ENCODE measurements at places on chromosomes 5 and 9.
A peak's percentile ranks its signal among the peaks of the same experiment; 100 is the strongest.

DNA sequence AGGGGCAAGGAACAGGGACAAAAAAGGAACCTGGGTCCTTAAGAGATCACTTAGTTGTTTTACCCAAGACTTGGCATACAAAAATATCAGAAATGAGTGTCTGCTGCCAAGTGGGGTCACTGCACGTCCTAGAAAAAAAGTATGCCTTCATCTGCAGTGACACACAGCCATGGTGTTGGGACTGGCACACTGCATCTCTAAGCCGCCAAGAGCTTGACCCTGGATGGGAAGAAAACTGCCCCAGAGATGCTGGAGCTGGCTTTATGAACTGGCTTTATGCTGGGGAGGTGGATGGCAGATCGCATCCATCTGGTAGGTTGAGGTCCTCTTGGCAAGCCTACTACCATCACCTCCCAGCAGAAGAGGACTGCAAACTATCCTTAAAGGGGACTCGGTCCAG lies 51.7 kb downstream of the IRF1 start:
- DNase-seq: no peak

GRCh38 chr5:171272996-171273970 lies 35.8 kb upstream of the TLX3 start:
- DNase-seq: no peak

DNA sequence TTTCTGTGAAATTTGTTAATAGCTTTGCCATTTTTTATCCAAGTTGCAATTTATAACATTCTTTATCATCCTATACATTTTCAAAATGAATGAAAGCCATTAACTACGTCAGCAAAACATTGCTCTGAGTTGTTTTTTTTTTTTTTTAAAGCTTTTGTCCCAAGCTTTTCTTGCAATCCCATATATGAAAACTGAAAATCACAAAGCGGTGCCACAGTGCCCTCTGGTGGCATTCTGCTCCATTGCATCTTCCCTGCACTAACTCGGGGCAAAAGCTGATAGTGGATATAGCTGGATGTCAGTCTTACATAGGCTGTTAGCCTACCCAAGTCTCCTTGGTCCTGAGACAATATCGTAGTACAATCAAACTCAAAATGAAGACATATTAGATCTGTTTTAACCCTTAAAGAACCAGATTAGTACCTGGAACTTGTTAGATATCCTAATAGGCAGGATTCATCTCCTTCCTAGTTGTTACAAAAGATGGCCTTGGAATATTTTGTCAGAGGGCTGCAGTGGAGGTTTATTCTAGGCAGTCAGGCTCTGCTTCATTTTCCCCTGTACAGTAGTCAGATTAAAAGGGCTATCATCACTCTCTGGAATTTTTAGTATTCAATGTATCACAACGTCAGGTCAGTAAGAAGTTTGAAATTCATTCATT lies 669.9 kb downstream of the PTPRD start:
- DNase-seq: peak; percentile 28

- DNase-seq: no peak
These were observed 1623.4 kb downstream of the EFNA5 start for GRCh38 chr5:106047341-106047740.

DNA sequence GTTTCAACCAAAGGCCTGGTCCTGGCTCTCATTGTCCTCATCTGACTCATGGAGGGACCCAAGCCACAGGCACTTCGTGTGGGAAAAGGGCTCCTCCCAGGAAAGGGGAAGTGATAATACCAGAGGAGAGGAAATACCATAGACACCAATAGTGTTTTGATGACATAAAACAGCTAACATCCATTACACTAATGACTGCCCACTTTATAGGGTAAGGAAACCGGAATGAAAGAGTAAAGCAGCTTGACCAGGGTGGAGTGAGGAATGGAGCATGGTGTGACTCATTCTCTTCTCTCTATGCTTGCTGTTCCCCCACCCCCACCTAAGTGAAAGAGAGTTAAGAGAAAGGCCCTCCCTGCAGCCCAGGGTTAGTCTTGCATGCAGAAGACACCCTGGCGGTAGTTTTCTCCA lies 67.4 kb upstream of the HRH2 start:
- DNase-seq: no peak

GRCh38 chr9:389758-390157 lies 175.1 kb downstream of the DOCK8 start:
- DNase-seq: no peak

- DNase-seq: no peak
These were observed 94.0 kb upstream of the PTGER4 start for GRCh38 chr5:40585537-40586267.

DNA sequence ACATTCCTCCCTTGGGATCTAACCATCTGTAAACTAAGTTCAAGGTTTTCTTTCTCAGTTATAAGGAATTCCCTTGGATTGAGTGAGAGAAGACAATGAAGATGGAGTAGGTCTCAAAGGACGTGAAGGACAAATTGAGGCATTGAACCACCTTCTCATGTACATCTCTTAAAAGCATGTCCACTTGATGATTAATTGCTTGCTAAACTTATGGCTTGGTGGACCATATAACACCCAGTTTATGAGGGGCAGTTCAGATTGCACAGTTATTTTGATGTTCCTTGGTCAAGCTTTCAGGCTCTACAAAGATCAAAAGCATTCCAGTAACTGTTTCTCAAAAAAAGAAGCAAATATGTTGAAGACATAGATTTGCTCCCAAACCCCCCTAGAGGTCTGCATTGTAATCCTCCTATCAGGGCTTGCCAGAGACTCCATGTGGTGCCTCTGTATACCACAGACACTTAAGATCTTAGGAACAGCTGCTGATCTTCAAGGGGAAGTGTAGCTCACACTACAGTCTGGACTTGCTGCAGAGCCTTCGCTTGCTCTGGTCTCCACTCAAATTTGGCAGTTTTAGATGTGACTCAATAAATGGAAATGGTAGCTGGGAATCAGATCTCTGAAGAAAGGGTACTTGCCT lies 56.9 kb upstream of the ALDH1A1 start:
- DNase-seq: no peak

DNA sequence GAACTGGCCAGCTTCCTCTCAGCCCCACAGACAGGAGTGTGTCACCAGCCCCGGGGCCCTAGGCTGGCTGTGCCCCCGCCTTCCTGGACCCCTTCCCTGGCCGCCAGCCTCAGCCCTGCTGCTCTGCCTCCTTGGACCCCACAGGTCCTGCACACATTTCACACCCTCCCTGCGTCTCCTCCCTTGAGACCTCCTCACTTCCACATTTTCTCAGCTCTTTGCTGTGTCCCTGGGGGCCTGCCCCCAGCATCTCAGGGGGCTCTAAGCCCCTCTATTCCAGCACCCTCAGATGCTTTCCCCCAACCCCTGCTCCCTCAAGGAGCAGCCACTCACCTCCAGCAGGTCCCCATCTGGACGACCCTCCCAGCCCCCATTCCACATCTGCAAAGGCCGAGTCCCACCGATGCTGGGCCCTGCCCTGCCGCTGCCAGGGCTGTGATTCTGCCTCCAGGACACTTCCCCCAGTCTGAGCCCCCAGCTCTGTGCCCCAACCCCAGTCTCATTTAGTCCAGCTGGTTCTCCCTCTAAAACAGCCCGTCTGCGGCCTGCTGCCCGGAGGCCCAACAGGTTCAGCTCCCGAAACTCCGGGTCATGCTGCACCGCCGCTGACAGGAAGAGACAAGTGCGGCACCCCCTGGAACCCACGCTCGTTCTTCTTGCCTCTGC lies 4.2 kb downstream of the SLC34A3 start:
- DNase-seq: no peak

GRCh38 chr5:38422622-38423021 lies 133.8 kb downstream of the LIFR start:
- no peak for DNase-seq

DNA sequence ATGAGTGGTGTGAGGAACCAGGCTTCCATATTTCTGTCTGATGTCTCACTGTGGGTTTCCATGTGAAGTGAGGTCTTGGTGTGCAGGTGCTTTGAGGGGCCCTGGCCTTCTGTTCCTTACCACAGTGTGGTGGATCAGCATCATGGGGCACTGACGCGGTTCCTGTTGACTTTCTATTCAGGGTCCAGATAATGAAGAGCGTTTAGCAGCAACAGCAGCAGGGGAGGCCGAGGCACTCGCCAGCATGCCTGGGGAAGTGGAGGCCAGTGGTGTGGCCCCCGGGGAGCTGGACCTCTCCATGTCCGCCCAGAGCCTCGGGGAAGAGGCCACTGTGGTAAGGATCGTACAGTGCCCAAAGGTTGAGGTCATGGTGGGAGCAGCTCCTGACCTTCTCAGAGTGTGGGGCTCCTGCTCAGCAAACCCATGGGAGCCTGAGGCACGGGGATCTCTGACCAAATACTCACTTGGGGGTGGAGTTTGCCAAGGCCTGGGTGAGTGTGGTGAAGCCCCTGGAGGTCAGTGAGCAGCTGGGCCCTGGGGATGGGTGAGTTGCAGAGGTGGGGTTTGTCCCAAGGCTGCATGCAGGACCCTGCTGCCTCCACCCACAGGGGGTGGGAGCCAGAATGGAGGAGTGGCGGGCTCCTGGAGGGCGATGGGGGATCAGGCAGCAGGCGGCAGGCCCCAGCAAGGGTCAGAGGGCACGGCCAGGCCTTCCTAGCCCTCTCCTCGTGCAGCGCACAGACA lies 61.2 kb downstream of the COL15A1 start:
- no peak for DNase-seq

DNA sequence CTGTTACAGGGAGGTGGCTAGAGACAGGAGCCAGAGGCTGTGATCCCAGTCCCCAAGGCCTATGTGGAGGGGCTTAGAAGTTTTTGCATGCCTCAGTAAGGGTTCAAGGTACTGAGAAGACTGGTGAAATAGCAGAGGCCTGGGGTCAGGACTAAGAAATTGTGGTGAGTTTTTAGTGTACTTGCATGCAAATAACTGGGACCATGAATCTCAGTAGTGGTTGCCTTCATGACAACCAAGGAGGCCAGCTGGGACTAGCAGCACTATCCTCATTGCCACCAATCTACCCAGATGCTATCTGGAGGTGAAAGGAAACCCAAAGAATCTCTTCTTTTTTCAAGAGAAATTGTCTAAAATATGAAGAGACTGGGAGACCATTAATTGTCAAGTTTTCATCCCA lies 395.1 kb downstream of the CETN3 start:
- DNase-seq: no peak
